ENCODE measurements at places on chromosomes 4 and X.
A peak's percentile ranks its signal among the peaks of the same experiment; 100 is the strongest.

GRCh38 chr4:1939664-1940509 is 68.7 kb downstream of the NSD2 start:
- DNase-seq: peak; percentile 27

GRCh38 chr4:78493731-78494130 is 57.8 kb upstream of the ANXA3 start:
- no peak for DNase-seq

GRCh38 chr4:17771284-17771908 is 10.0 kb downstream of the FAM184B start:
- no peak for DNase-seq

GRCh38 chrX:70231666-70232065 is 2.8 kb upstream of the AWAT1 start:
- no peak for DNase-seq

GRCh38 chr4:56226579-56226978 is 160.7 kb downstream of the AASDH start:
- DNase-seq: no peak

DNA sequence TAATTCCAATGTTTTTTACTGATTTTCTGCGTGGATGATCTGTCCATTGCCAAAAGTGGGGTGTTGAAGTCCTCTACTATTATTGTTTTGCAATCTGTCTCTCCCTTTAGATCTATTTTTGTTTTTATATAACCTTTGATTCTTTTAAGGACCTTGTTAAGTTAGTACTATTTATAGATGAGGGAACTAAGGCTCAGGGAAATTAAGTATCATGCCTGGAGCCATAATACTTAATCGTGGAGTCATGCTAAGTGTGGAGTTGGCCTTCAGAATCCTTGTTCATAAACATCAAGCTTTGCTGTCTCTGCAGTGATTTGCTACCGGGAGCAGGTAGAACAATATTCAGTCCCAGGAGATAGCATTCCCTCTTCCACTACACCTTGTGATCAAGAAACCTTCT is 31.0 kb downstream of the SGMS2 start:
- DNase-seq: no peak

DNA sequence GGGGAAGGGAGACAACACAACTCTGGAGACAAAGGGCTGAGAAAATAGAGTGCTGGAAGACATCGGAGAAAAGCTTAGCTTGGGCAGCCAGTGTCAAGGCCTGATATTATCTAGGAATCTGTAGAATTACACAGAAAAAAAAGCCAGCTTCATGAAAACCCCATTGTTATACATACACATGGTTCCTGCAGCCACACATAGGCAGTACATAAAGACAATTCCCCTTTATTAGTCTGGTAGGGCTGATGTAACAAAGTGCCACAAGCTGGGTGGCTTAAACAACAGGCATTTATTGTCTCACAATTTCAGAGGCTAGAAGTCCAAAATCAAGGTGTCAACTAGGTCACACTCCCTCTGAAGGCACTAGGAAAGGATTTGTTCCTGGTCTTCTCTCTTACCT is 503.5 kb downstream of the MID1IP1 start:
- no peak for DNase-seq

- no peak for DNase-seq
These were observed 34.6 kb upstream of the DCAF8L2 start for GRCh38 chrX:27555514-27555913.

DNA sequence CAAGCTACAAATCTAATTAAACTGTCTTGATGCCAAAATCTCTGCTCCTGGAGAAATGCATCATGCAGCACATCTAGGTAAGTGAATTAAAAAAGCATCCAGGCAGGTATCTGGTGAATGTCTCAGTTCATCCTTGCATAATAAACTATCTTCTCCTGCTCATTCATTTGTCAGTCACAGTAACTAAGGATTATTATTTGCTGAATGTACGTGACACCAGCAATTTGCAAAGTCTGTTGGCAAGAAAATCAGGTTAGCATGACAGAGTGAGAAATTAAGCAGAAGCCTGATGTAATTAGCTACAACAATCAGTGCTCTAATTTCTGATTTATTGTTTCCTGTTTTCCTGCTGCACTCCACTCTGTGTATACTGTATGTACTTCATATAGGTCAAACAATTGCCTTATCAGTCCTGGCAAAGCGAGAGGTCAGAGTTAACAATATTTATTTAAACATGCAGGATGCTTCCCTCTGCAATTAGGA is 213.6 kb downstream of the FBXO8 start:
- DNase-seq: no peak

DNA sequence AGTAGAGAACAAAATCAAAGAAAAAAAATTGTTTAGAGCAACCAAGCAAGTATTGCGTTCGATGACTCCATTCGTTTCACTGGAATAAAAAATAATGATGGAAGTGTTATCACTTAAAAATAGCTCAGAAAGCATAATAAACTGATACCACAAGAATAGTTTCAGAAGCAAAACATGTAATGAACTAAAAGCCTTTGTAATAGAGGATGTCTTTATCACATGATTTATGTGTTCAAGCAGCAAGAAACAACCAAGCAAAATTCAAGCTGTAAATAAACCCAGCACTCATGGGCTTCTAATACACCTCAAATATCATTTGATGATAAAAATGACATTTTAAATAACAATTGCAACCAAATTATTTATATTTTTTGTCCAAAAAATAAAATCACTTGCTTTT is 192.2 kb downstream of the NDST4 start:
- DNase-seq: no peak

- no peak for DNase-seq
These were observed 67.0 kb upstream of the AGA start for GRCh38 chr4:177509226-177509745.

DNA sequence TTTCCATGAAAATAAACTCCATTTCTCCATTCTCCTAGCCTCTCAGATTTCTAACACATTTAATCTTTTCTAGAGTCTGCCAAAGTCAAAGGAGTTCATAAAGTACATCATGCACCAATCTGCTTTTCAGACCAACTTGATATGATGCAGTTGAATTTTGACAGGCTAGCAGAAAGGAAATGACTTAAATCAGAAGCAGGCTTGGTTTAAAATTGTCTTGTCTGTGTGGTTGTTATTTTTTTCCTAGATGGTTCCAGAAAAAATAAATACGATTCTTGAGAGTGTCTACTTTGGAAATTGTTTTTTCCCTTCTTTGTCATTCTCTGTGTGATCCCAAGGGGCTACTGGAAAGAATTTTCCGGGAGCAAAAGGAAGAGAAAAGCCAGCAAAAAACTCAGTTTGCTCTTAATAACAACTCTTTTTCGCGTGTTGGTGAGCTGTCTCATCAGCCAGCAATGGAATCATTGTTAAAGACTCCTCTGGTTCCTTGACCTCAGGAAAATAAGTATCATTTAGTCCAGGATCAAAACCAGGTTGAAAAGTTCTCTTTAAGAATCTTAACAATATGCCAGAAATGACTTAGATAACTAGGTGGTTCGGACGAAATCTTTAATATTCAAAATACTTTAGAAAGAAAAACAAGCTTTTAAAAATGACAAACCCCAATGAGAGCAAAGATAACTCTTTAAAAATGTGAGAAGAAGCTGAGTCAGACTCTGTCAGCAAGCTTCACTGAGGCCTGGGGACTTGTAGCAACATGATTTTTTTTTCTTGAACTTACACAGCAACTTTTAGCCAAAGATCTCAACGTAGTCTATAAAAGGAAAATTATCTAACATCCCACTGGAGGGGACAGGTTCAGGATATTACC is 49.7 kb upstream of the GAB1 start:
- DNase-seq: no peak

- peak; percentile 16 for DNase-seq
These were observed 38.0 kb downstream of the MAGEE2 start for GRCh38 chrX:75746891-75747639.

DNA sequence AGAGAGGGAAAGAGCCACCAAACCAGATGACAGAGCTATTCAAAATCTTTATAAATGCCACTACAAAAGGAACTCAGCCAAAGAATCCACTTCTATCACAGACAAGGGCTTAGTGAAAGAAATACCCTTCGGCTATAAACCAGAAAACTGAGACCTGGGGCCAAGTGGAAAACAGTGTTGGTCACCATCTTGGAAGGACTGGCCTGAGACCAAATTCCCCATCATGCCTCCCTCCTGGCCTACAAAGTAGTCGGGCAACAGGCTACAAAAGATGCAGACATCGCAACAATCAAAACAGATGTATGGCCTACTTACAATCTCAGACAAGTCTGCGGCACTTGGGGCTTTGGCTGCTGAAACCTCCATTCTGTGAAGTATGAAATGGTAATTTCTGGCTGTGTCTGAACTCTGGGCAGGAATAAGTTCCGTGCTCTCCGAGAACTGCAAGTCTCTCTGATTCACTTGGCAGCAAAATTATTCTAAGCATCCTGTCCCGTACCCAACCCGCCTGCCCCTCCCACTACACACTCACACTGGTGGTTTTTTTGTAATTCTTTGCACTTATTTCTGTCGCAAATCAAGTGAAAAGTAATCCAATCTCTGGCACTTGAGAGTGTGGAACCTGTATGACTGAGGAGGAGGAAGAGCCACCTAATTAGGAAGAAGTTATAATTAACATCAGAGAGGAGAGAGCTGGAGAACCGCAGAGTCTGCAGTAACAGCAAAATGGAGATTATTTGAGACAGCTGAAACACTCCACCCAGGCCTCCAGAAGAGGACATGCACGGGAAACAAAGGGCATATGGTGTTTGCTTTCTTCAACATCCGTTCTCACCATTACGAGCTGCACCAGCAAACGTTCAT is 87.8 kb downstream of the SH3KBP1 start:
- no peak for DNase-seq

DNA sequence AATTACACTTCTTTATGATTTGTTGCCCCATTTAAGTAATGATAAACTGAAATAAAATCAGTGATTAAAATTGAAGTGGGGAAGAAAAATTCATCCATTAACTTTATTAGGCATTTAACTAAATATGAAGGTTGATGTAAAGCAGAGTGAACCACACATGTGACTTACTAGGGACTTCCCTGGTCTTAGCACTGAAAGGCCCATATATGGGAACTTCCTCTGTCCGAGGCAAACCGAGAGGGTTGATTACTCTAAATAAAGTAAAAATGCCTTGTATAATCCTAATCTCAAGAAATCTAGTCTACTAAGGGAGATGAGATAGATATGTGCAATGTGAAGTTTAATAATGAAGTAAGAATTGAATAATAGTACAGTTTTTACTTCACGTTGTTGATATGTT is 403.9 kb upstream of the RPS6KA3 start:
- no peak for DNase-seq

DNA sequence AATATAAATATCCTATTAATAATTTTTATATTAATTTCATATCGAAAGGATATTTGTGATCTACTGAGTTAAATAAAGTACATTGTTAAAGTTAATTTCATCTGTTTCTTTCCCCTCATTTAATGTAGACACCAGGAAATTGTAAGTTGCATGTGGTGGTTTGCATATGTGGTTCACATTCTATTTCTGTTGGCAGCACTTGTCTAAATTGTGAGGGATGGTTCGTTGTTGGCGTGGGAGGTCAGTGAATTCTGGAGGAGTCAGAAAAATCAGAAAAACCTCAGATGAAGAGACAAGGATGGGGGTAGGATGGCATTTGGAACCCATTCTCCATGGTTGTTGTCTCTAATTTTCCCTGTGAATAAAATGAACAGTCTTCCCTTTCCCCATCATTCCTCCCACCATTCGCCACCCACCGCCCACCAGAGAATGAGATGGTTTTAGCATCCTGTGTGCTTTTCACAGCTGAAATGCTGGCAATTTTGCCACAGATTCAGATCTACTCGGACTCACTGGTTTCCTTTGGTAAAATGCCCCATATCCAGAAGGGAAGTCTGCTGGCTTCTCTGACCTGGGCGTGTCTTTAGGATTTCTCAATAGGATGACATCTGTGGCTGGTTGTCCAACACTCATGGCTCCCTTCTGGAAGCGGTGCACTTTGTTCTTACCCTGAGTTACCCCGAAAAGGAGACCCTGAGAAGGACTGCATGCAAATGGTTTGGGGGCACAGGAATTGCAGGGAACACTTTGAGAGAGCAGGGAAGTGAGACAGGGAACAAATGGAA is 52.3 kb downstream of the LGI2 start:
- no peak for DNase-seq

Measured in T1000 (cell line).